CD8-positive, alpha-beta T cell (primary cell): ENCODE measurements at places on chromosomes 13 and 19.

DNA sequence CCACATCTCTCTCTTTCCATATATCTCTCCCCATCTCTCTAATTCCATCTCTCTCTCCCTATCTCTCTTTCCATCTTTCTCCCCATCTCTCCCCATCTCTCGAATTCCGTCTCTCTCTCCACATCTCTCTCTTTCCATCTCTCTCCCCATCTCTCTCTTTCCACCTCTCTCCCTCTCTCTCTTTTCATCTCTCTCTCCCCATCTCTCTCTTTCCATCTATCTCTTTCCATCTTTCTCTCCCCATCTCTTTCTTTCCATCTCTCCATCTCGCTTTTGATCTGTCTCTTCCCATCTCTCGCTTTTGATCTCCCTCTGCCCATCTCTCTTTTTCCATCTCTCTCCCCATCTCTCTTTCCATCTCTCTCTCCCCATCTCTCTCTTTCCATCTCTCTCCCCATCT is 25.6 kb downstream of the ADGRE3 start:
- no peak for DNase-seq

GRCh38 chr13:44796597-44797490 is 192.4 kb downstream of the NUFIP1 start:
- DNase-seq, result no peak

GRCh38 chr13:38687246-38688229 is 661 bp downstream of the FREM2 start:
- DNase-seq, result no peak

- DNase-seq, result peak; percentile 52
Measured at GRCh38 chr13:106534639-106535551, 567 bp downstream of the EFNB2 start.

GRCh38 chr19:27754700-27755099 is 1458.3 kb downstream of the UQCRFS1 start:
- DNase-seq, result no peak

- DNase-seq, result no peak
Measured at GRCh38 chr13:25371875-25372283, at the start of gene ATP8A2. Gene ATP8A2, plus strand, starts transcription at chr13:25371974. Its CDS starts 239 bp downstream, at chr13:25372213.

DNA sequence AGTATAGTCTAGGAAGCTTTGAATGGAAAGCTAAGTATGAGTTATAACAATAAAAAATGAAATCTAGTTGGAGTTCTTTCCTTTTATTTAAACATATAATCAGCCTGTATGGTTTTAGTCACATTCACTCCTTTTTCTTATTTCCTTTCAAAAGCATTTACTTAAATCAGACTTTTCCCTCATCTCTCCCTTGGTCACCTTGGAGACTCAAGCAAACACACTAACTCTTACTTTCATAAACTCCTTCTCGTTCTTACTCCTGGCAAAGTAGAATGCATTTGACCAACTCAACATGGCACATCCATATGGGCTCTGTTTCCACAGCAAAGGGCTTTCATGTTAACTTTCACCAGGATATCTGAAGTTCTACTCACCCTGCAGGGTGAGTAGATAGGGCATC is 400.0 kb downstream of the LMO7 start:
- DNase-seq, result no peak

DNA sequence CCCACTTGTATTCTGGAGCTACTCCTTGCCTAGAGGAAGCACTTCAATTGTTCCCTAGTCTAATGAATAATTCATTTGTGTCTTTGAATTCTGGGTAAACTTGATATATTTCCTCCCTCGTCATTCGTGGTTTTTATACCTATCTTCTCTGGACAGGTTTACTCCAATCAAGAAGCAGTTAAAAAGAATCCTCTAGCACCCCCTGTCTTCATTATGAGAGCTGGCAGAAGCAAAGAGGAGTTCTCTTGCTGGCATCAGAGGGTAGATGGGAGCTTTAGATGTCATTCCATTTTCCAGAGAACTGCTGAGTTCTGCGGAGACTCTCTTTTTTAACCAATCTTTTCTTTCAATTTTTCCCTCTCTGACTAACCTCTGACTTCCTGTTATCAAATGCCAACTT is 627.7 kb downstream of the FGF9 start:
- DNase-seq, result no peak

GRCh38 chr13:51804295-51805172 is 571 bp upstream of the DHRS12 start:
- no peak for DNase-seq

DNA sequence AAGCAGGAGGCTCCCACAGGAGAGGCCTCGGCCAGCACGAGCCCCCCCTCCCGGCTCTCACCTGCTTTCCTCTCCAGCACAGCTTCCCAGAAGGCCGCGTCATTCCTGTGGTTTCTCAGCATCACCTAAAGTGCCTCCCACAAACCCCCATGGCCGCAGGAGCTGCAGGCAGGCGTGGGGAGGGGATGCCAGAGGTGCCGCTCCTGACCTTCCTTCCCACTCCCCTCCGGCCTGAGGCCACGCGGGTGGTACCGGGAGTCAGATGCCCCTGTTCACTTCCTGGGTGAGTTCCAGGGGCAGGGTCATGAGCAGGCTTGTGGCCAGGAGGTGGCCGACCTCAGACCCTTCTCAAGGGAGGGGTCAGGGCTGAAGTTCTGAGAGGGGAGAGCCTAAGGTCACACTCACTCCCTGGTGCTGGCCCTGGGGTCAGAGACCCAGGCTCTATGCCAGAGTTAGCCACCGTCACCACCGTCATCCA is 14.4 kb upstream of the NPAS1 start:
- DNase-seq, result no peak

DNA sequence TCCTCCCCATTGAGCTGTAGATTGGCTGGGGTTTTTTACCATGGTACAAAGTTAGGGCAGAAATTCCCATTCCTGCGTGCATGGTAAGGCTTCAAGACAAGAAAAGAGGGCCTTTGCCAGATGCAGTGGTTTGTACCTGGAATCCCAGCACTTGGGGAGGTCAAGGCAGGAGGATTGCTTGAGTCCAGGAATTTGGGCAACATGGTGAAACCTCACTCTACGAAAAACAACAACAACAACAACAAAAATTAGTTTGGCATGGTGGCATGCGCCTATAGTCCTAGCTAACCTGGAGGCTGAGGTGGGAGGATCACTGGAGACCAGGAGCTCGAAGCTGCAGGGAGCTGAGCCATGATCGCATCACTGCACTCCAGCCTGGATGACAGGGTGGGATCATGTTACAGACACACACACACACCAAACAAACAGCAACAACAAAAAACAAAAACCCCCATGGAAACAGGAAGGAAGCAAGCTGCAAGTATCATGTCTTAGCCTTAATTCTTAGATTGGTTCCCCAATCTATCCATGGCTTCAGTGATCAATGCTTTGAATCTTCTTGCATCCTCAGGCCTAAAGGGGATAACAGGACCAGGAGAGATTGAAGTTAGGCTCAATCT is 5.5 kb upstream of the WTIP start:
- DNase-seq, result no peak

DNA sequence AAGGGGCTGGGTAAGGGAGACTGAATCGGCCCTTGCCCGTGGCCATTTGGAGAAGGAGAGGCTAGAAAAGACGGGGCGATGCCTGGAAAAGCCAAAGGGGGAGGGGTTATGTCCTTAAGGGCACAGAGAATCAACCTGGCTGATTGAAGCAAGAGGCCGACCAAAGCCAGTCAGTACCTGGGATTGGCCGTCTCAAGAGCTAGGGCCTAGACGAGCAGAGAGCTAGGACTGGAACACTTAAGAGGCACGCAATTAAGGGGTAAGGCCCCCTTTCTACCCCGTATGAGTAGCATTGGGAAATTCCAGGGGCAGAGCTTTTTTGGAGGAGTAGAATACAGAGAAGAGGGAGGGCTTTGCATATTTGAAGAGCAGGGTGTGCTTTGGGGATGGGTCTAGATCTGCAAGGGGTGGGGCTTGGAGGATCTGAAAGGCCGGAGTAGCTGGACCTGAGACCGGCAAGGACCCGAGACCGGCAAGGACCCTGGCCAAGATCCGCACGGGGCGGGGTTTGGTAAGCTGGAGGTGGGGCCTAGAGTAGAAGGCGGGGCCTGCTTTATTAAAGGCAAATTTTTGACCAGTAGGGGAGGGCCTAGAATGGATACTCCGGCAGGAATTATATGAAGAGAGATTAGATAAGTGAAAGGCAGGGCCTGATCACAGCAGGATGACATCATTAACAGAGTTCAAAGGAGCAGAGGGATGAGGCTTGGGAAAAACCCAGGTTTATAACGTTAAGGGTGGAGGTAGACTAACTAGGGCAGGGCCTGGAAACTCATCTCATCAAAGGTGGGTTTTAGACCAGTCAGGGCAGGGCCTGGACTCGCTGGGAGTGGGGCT is 10.7 kb upstream of the CACNG6 start:
- no peak for DNase-seq

GRCh38 chr13:21435687-21436151 is 23.4 kb downstream of the ZDHHC20 start:
- DNase-seq, result peak; percentile 52

DNA sequence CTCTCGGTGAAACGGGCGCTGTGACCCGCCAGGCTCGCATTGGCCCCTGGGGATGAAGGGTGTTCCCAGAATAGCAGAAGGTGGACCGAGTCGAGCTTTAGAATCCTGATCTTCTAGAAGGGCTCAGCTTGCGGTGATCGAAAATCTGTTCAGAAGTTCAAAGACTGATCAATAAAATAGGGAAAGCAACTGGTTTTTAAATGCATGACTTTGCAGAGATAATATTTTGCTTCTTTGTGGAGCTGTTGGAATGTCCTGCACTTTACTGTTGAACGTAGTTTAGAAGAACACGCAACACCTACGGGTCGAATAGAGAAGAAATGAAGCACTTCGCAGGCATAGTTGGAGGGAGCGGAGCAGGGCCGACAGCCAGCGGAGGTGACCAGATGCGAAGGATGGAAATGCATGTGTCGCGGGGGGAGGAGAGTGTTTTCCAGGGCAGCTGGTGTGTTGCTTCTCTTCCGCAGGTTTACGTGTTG is 766 bp downstream of the CEBPG start:
- no peak for DNase-seq

DNA sequence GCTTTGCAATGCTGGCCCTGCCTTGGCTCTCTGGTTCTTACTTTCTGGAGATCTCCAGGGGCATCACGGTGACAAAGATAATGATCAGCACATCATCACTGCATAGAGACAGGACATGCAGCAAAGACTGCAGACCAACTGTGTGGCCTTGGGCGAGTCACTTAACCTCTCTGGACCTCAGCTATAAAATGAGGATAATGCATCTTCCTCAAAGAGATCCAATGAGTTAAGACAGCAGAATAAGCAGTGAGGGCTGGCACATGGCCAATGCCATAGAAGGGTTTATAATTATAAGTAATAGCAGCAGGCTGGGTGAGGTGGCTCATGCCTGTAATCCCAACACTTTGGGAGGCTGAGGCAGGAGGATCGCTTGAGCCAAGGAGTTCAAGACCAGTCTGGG is 2.4 kb downstream of the MAG start:
- no peak for DNase-seq

GRCh38 chr19:41912899-41913537 is 15.2 kb downstream of the ERFL start:
- DNase-seq, result no peak

DNA sequence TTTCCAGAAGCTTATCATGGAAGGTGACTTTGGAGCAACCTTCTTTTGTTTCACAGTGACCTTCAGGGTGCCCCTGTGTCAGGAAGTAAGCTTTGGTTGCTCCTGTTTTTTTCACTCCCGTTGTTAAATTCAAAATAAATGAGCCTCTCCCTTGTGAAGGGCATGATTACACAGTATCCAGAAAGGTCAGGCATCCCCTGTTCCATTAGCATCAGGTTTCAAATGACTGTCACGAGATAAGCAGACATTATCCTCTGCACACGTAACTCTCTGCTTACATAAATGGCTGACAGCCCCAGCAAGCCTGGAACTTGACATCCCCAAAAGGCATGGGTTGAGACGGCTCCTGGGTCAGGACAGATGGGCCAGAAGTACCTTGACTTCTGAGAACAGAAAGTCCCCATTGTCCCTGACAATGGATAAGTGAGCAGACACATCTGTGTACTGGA is 52.0 kb downstream of the RAB20 start:
- DNase-seq, result no peak

- DNase-seq, result no peak
Measured at GRCh38 chr13:91017669-91018053, 329.8 kb upstream of the MIR17HG start.

GRCh38 chr13:23488442-23488841 is 54.9 kb upstream of the SACS start:
- DNase-seq, result no peak

GRCh38 chr13:97471711-97472110 is 37.7 kb downstream of the RAP2A start:
- no peak for DNase-seq

GRCh38 chr19:14061751-14062557 is at the start of gene PALM3:
Gene PALM3, minus strand, starts transcription at chr19:14062076. Its CDS starts 96 bp downstream, at chr19:14061980.
- no peak for DNase-seq

GRCh38 chr13:105997581-105998550 is 537.6 kb downstream of the EFNB2 start:
- DNase-seq, result no peak

DNA sequence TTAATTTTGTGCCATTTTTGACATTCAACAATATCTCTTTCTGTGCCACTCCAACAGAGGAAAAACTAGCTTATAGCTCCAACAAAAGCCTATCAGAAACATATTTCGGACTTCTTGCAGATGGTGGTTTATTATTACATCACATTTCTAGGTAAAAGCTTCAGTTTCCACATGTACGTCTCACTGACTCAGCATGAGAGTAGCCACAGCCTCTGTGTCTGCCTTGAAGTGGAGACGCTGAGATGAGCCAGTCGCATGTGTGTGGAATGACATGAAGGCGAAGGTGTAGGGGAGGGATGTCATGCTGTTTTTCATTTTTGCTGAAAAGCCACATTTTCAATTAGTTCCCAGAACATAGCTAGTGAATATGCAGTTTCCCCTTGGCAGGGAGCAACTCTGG is 598.6 kb downstream of the EFNB2 start:
- DNase-seq, result no peak

- no peak for DNase-seq
Measured at GRCh38 chr13:58953638-58954037, 1210.1 kb downstream of the DIAPH3 start.

GRCh38 chr19:6116749-6117430 is 6.6 kb upstream of the RFX2 start:
- DNase-seq, result no peak

- no peak for DNase-seq
Measured at GRCh38 chr13:26502826-26503225, 54.7 kb upstream of the WASF3 start.

- no peak for DNase-seq
Measured at GRCh38 chr19:14507704-14508542, 10.3 kb downstream of the DNAJB1 start.

DNA sequence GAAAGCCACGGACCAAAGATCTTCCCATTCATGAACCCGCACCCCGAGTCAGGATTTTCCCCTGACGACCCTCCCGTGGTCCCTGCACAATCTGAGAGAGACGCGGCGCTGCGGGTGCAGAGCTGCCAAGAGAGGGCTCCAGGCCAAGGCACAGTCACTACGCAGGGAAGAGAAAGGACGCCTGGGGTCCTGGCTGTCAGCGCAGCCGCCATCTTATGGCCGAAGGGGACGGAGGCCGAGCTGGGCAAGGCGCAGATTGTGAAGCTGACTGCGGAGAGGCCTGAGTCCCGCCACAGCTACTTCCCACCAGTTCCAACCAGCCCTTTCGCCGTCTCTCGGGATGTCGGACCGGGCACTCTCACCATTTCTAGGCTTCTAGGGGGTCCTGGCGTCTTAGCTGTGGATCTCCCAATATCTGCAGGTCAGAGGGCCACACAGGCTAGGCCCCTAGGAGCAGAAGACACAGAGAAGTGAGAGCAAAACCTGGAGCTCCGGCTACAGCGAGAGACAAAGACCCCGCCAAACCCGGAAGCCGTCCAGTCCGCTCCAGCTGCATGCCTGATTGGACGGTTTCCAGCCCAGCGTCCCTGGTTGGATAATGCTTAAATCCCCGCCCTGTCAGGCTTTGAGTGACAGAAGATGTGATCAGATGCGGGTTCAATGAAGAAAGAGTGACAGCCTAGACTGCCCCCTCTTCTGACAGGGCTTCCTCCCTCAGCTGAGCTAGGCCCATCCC is at the start of gene ZNF100:
TSS of gene ZNF100 (minus strand) at position 515 of the 736 bp plus-strand sequence. CDS start at position 365, 150 bp downstream.
- DNase-seq, result peak; percentile 72
